ENCODE measurements at places on chromosomes 7 and 10.

DNA sequence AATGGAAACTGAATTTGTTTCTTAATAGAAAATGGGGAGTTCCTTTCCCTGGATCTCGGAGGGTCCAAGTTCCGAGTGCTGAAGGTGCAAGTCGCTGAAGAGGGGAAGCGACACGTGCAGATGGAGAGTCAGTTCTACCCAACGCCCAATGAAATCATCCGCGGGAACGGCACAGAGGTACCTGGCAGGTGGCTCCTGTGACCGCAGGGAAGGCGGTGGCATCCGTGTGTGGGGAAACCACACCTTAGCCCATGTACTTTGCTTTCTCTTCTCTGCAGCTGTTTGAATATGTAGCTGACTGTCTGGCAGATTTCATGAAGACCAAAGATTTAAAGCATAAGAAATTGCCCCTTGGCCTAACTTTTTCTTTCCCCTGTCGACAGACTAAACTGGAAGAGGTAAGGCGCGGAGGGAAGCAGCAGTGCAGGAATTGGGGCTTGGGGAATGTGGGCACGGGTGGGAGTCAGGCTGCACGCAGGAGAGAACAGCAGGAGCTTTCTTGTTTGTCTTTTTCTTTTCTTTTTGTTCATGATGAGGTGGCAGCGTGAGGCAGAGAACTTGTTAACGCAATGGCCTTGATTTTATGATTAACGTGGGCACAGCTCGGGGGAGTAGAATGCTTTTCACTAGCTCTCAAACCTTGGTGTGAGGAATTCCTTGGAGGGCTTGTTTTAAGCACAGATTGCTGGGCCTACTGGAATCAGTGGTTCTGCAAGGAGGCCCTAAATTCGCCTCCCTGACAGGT lies 12.8 kb downstream of the HKDC1 start:
- no peak for DNase-seq

- no peak for DNase-seq
These were observed 444.6 kb downstream of the NRG3 start for GRCh38 chr10:82319562-82319961.

GRCh38 chr10:19847321-19847720 lies 31.1 kb downstream of the PLXDC2 start:
- DNase-seq: no peak

DNA sequence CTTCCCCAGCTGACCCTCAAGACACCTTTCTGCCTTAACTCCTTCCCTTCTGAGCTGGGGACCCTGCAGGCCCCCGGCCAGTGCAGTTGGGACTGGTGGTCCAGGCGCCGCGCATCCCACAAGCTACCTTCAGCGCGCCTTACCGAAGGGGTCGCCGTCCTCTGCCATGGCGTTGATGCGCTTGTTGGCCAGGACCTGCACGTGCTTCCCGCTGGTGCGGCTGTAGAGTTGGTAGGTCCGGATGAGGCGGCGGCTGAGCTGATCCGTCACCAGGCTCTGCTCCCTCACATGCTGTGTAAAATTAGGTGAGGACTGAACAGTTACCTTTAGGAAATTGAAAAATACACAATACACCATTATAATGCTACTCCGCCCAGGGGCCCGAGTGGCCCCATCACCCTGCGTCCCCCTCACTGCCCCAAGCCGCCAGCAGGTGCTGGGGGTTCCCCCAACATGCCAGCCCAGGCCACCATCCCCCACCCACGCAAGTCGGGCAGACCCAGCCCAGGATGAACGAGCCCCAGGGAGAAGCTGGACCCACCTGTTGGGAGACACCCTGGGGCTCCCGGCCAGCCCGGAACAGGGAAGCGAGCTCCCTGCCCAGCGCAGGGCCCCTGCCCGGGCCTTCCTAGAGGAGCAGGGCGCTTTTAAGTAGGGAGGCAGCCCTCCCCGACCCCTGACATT lies 1.2 kb downstream of the FGF8 start:
- DNase-seq: no peak
